ENCODE measurements at places on chromosomes 7 and 10.

- no peak for ATAC-seq
These were observed 256.2 kb downstream of the LHFPL3 start for GRCh38 chr7:104584620-104585019.

DNA sequence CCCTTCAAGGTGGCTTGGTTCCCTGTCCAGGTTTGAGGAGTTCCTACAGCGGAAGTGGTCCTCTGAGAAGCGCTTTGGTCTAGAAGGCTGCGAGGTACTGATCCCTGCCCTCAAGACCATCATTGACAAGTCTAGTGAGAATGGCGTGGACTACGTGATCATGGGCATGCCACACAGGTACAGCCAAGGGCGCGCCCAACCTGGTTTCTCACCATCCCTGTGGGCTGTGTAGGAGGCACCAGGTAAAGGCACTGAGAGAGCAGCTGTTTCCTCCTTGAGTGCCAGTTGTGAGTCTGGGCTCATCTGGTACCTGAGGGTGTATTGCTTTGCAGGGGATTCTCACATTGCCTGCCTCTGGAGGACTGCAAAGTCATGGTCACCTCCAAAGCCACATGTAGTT is 68.0 kb downstream of the OGDH start:
- no peak for ATAC-seq

- no peak for ATAC-seq
These were observed 130.5 kb upstream of the NPS start for GRCh38 chr10:127418536-127419168.

DNA sequence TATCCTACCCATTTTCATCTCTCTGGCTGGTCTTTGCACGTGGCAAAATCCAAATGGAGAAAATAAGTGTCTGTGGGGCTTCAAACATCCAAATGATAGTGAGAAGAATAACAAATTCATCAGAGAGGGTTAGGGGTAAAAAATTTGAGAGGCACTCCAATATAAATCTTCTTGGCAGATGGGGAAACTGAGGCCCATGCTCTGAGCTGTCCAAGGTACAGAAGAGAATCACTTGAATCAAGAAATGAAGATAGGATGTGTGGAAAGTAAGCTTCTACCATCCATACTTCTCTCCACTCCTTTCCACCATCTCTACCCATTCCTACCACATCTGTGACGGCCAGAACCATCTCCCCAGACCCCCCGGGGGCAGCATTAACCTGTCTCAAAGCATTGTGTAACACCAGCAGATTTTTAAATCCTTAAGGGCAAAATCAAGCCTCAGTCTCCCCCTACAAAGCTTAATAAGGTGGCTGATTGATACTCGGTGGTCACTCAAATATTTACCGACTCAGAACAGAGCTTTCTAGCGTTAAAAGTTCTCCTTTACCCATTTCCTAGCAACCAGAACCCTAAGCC is 818 bp downstream of the GOT1 start:
- no peak for ATAC-seq

DNA sequence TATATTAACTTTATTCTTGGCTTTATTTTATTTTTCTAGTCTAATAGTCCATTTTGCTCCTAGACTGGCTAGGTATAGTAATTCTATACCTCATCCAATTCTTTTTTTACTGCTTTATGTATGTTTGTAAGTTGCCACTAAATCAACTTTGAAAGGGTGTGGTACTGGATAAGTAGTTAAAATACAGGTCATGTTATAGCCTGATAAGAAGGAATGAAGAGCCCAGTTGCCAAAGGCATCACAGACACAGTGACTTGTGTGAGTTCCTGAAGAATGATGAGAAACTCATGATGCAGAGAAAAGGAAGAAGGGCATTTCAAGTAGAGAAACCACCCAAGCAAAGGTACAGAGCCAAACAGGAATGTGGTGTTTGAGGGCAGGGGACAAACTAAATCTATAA is 27.3 kb downstream of the NAPEPLD start:
- ATAC-seq = no peak

- ATAC-seq = no peak
These were observed 5.8 kb upstream of the DHTKD1 start for GRCh38 chr10:12062754-12063482.

DNA sequence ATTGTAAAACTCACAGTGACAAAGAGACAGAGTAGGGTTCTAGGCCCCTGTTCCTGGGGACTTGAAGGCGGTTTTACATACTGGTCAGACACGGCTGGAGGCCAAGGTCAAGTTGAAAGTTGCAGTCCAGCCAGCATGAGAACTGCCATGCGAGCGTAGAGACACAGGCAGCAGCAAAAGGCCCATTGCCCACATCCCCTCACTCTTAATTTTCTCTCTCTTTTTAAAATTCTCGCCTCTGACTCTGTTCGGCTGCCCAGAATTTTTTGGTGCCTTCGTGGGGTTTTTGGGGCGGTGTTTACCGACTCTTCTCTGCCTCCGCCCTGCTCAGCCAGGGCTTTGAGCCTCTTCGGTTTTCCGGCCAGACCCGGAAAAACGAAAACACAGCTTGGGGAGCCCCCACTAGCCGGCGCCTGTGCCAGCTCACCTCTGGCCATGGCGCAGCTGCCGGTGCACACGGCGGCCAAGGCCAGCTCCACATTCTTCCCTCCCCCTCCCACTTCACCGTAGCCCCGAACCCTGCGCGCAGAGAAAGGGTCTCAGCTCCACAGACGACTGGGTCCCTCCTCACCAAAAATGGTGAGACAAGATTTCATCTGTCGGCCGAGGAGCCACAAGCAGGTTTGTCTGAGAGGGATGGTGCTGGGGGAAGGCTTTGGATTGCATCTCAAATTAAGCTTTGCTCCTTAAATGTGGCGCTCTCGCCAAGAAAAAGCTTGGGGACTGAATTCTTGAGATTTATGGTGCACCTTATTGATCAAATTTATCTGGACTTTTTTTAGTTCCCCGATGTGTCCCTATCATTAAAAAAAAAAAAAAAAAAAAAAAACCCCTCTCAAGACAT is 2.3 kb upstream of the HOXA13 start:
- no peak for ATAC-seq

DNA sequence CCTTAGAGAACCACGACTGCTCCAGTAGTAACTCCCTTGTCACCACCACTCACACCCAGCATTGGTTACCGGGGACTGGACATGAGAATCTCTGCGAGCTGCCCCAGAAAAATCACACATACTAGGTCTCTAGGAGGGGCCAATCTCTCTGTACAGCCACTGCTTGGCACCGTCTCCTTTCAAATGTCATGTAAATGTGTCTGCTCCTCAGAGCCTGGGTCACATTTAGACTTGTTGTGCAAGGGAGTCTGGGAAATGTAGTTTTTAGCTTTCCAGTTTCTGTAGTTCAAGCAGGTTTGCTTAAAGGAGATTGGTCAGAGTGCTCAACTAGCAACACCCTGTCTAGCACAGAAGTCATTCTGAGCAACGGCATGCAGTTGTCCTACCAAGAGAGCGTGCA is 60.0 kb downstream of the CHN2 start:
- ATAC-seq = no peak

GRCh38 chr10:28429573-28430216 is 103.2 kb upstream of the WAC start:
- ATAC-seq = peak; percentile 65

GRCh38 chr10:11208908-11209829 is 191.5 kb downstream of the CELF2 start:
- ATAC-seq = peak; percentile 31

DNA sequence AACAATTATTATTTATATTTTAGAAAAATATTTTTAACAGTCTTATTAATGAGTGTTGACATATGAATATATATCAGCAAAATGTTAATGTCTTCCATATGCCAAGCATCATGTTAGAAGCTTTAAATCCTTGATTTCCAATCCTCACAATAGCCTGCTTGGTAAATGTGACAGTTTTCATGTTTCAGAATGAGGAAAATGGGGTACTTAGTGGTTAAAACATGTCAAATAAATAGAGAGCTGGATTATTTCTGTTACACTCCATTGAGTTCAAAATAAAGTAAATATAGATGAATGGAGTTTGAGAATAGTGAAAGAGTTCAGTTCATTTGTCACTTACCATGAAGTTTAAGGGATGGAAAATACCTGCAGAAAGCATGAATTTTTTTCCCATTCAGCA is 377.4 kb downstream of the MALRD1 start:
- no peak for ATAC-seq

DNA sequence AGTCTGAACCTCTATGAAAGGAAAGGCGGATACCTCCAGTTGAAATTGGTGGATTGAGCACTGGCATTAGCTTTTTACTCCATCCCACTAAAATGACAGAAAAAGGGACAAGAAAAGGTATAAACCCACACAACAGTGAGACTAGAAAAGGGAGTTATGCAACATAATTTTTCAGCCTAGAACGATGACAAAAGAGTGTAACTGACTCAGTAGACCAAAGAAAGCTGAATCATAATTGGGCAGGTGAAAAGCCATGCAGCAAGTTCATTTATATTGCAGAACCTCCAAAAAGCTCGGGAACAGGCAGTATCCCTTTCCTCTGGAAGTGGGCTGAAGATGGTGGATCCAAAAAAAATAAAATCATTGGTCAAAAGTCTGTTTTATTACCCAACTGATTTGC is 30.5 kb upstream of the ZCCHC24 start:
- no peak for ATAC-seq

GRCh38 chr7:115721293-115722217 is 309.0 kb downstream of the TFEC start:
- no peak for ATAC-seq

GRCh38 chr10:76071653-76072365 is 640.4 kb downstream of the LRMDA start:
- ATAC-seq = no peak

DNA sequence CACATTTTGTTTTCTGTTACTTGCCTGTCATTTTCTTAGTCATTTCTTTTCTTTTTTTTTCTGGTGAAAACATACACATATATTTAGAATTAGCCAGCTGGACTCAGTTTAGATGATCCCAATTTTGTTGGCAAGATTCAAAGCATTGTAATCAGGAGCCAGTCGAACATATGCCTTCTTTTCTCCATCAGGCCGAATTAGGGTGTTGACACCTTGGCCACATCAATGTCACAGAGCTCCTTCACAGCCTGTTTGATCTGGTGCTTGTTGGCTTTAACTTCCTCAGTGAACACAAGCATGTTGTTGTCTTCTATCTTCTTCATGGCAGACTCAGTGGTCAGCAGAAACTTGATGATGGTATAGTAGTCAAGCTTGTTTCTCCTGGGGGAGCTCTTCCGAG is 32.6 kb downstream of the PHF14 start:
- no peak for ATAC-seq

DNA sequence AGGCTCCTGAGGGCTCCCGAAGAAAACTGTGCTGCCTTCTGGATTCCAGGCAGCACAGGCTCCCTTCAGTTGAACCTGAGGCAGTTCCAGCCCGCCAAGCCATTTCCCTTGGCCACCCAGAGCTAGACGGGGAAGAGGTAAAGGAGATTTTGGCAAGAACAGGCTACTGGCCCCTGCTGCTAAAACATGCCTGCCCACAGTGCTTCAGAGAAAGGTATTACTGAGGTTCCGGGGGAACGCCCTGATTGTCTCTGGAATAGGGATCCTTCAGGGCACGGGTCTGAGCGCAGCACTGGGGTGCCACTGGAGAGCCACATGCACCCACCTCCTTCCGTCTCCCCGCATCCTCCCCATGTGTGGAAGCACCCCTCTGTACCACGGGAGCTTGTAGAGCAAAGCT is 247.4 kb downstream of the BAMBI start:
- no peak for ATAC-seq

GRCh38 chr10:96719850-96720421 is 378 bp downstream of the PIK3AP1 start:
- peak; percentile 59 for ATAC-seq

- ATAC-seq = peak; percentile 80
These were observed 26.7 kb downstream of the MICALL2 start for GRCh38 chr7:1432411-1433082.

DNA sequence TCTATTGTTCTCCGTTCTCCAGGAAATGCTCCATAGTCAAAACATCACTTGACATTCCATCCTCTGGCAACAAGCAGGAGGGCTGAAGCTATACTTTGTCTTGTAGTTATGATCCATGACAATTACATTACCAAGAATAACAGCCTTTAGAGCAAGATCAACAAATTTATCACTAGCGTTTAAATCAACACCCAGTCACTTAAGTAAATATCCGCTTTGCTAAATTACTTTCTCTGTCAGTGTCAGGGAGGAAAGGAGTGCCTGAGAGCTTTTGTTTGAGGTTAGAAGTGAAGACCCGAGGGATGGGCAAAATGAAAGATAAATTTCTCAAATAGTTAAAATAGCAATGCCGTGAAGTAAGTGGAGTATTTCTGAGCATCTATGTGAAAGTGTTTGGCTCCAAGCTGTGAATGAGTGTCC is 236.1 kb upstream of the BMPER start:
- no peak for ATAC-seq

GRCh38 chr7:55077561-55078410 is 59.0 kb downstream of the EGFR start:
- ATAC-seq = no peak

DNA sequence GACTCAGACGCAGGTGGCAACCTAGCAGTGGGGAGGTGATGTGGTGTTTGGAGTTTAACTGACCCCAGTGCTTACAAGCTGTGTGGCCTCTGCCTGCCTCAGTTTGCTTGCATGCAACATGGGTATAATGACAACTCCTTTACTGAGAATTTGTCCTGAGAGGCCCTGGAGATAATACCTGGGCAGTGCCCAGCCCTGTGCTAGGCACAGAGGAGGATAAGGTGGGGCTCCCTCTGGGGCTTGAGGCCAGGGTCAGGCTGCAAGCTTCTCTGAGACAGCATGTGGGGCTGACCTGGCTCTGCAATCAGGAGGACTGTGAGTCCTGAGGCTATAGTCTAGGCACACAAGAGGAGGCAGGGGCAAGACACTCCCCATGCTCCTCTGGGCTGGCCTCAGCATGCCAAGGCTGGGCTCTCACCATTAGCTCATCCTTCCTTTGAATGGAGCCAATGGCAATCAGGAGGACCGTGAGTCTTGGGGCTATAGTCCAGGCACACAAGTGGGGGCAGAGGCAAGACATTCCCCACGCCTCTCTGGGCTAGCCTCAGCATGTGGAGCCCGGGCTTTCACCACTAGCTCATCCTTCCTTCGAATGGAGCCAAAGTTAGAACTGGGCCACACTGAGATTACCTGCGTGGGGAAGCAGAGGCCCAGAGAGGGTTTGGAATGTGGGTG is 147.9 kb downstream of the RPS24 start:
- ATAC-seq = no peak

DNA sequence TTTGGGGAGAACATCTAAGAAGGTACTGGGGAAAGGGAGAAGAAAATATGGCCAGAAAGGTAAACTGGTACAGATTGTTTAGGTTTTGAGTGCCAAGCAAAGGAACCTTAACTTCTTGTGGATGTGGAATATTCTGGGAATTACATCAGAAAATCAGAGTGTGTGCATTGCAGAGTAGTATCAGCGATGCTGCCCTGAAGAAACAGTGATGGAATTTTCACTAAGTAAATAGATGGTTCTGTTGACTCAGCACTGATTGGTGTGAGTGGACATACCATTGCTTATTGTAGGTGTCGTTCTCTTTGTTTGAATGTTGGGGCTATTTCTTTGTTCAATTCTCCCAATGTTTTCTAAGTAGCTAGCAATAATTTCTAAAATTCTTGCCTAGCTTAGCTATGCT is 24.4 kb upstream of the AKR1B1 start:
- no peak for ATAC-seq

- no peak for ATAC-seq
These were observed 27.3 kb downstream of the JCAD start for GRCh38 chr10:30032125-30032524.
